ENCODE measurements at places on chromosomes 7 and 10. TPM values are rescaled to one million over a fixed set of nuclear protein-coding genes. Genes with fewer than 3 reads are reported as not detected.

GRCh38 chr10:120327675-120328074 lies 129.4 kb upstream of the PLPP4 start:
- no peaks in the 10 kb centered on the region for H3K27me3 ChIP-seq
- no peak for DNase-seq
- H3K36me3 ChIP-seq, result no peaks in the 10 kb centered on the region
- no peak overlapping the region for H3K4me3 ChIP-seq
- H3K27ac ChIP-seq, result no peak overlapping the region
- H3K4me1 ChIP-seq, result no peaks in the 10 kb centered on the region

DNA sequence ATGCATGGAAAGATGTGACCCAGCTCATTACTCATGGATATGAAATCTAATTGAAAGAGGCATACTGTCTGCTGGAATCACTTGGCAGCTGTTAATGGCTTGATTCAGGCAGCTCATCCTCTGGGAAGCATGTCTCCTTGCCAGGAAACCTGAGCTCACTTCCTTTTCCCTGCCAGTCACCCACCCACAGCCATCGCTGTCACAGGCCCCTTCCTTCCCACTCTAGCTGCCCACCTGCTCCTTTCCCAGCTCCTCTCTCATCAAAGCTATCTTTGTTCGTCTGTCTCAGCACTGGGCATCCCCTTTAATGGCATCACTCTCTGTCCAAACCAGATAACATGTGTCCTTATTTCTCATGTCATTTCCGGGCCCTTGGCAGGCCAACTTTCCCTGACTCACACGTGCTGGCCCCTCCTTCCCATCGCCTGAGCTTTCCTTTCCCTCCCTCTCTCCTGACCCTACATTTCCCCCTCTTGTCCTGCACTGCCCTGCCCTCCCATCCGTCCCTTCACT lies 721.9 kb downstream of the TNS3 start:
- H3K27ac ChIP-seq, result no peak overlapping the region
- H3K4me1 ChIP-seq, result no peaks in the 10 kb centered on the region
- no peak overlapping the region for H3K4me3 ChIP-seq
- no peaks in the 10 kb centered on the region for H3K27me3 ChIP-seq

DNA sequence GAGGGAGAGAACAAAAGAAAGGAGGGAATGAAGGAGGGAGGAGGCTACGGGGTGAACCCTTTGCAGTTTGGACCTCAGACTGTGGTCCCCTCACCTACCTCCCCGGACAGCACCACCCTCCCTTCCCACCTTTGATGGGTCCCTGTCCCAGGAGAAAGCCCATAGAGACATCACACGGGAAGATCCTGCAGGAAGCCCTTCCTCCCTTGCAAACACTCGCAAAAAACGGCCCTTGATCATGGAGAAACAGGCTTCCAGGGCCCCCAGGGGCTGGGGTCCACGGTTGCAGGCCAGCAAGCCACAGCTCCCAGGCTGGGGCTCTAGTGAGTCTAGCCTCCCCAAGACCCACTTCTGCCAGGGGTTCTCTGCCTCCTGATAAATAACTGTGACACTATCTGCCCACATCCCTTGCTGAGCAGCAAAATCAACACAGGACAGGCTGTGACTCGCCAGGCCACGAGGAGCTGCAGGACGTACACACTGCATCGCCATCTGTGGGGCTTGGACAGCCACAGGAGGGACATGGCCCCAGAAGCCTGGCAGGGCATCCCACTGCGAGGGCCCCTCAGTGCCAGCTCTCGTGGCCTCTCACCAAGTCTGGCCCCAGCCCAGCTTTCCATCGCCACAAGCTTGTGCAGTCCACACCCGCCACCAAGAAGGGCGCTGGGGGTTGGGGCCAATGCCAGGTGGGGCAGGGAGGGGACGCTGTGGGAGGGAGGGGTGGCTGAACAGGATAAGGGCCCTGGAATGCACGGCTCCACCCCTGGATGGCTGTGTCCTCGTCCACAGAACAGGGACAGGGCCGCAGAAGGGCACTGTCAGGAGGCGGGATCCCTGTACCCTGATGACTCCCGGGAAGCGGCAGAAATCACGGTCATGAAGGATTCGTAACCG lies 34.2 kb downstream of the PDGFA start:
- no peaks in the 10 kb centered on the region for H3K4me1 ChIP-seq
- H3K4me3 ChIP-seq, result no peak overlapping the region

- H3K4me1 ChIP-seq, result no peaks in the 10 kb centered on the region
- no peaks in the 10 kb centered on the region for H3K36me3 ChIP-seq
- DNase-seq, result no peak
- H3K27ac ChIP-seq, result no peak overlapping the region
These were observed 8.4 kb upstream of the LGI1 start for GRCh38 chr10:93749218-93749799.

CREB5 gene
- 3.4 TPM for total RNA-seq

CHAT gene
- not detected for total RNA-seq

DNA sequence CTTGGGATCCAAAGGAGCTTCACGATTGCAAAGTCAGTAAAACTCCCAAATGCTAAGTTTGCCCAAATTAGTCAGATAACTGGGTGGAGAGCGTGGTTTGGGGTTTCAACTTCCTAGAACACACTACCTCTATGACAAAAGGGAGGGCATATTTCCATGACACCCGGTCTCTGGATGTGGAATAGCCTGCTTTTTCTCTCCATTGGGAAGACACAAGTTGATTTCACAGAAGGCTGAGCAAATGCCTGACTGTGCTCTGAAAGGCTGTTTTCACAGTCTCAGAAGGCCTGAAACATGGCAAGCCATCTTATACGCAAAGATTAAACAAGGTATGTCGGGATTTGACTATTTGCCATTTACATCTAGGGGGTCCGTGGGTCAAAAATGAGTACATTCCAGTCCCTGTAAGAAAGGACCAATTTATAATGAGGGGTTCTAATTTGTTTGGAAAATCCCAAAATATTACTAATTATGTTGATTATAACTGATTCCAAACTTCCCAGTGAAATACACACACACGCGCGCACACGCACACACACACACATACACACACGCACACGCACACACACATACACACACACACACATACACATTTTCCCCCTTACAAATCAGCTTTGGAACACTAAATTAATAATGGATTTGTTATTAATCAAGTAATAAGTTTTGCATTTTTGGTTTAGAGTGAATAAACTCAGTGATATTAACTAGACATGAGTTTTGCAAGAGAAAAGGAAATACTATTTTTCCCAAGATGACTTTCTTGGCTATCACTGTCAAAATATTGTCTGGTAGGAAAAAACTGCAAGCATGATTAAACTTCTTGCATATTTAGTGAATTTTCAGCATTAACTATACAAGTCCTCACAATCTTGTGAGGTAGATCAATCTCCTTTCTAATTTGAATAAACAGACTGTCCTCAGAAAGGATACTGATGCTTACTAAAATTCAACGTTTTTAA lies 105.0 kb downstream of the PRTFDC1 start:
- no peaks in the 10 kb centered on the region for H3K4me1 ChIP-seq
- H3K4me3 ChIP-seq, result no peak overlapping the region
- no peak for DNase-seq

GRCh38 chr10:4242561-4243035 lies 457.6 kb upstream of the KLF6 start:
- H3K4me3 ChIP-seq, result no peak overlapping the region
- H3K27me3 ChIP-seq, result no peaks in the 10 kb centered on the region
- H3K36me3 ChIP-seq, result no peaks in the 10 kb centered on the region
- no peaks in the 10 kb centered on the region for H3K4me1 ChIP-seq

IKZF1 gene
- total RNA-seq, result 2.7 TPM

All from prostate gland (tissue), 2 donors.